Activated CD4-positive, alpha-beta memory T cell treated with anti-CD3 and anti-CD28 coated beads, Interleukin-2, amount 10 ng/mL, durations not matched to agents 7 days and 5 days (primary cell): ENCODE measurements at places on chromosomes 4 and X. TPM values are rescaled to one million over a fixed set of nuclear protein-coding genes. Genes with fewer than 3 reads are reported as not detected.

Gene PWWP3B
- not detected for total RNA-seq

Gene AWAT2
- not detected for total RNA-seq

Gene GDPD2
- 0.23 TPM for total RNA-seq

Gene GATA1
- total RNA-seq: not detected

DNA sequence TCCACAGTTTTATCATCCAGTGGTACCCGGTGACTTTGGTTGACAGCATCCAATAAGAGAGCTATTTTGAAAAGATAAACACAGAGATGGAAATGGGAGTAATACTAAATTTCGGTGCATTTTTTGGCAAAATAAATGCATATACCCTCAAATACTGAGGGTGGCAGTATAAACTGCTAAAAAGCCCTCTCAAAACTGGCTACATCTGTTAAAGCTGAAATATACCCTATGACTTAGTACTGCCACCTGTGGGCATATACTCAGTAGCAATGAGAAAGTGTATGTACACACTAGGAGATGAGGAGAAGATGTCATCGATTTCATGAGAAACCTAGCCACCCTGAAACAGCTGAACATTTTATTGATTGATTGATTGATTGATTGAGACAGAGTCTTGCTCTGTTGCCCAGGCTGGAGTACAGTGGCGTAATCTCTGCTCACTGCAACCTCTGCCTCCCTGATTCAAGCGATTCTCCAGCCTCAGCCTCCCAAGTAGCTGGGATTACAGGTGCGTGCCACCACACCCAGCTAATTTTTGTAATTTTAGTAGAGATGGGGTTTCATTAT lies 12.2 kb upstream of the TMEM128 start:
- no peak overlapping the region for H3K27ac ChIP-seq
- H3K36me3 ChIP-seq: no peaks in the 10 kb centered on the region
- no peak for DNase-seq
- no peaks in the 10 kb centered on the region for H3K27me3 ChIP-seq
- H3K4me1 ChIP-seq: peaks cover 4% of the 10 kb centered on the region
- H3K4me3 ChIP-seq: no peak overlapping the region

GRCh38 chrX:51404445-51404844 lies 71.8 kb downstream of the NUDT10 start:
- H3K4me1 ChIP-seq: no peaks in the 10 kb centered on the region
- H3K4me3 ChIP-seq: no peak overlapping the region
- no peak overlapping the region for H3K27ac ChIP-seq

GRCh38 chrX:2471641-2472040 lies 29.1 kb downstream of the DHRSX start:
- peaks cover 4% of the 10 kb centered on the region for H3K36me3 ChIP-seq
- no peak overlapping the region for H3K4me3 ChIP-seq
- H3K27me3 ChIP-seq: no peaks in the 10 kb centered on the region
- no peak for DNase-seq
- H3K27ac ChIP-seq: no peak overlapping the region
- H3K4me1 ChIP-seq: no peaks in the 10 kb centered on the region

- no peaks in the 10 kb centered on the region for H3K27me3 ChIP-seq
- no peak overlapping the region for H3K27ac ChIP-seq
- no peaks in the 10 kb centered on the region for H3K36me3 ChIP-seq
- H3K4me1 ChIP-seq: no peaks in the 10 kb centered on the region
- no peak for DNase-seq
Observed at GRCh38 chr4:81257021-81257420, 42.0 kb upstream of the PRKG2 start.
